CD4-positive, alpha-beta memory T cell (primary cell): ENCODE measurements at places on chromosomes 5 and 9.

GRCh38 chr5:79229357-79230174 is 6.4 kb upstream of the JMY start:
- DNase-seq: peak; percentile 72

- DNase-seq: no peak
Observed at GRCh38 chr5:29304545-29304944, 1888.9 kb upstream of the CDH6 start.

- DNase-seq: no peak
Observed at GRCh38 chr5:112649882-112650281, 87.8 kb upstream of the APC start.

DNA sequence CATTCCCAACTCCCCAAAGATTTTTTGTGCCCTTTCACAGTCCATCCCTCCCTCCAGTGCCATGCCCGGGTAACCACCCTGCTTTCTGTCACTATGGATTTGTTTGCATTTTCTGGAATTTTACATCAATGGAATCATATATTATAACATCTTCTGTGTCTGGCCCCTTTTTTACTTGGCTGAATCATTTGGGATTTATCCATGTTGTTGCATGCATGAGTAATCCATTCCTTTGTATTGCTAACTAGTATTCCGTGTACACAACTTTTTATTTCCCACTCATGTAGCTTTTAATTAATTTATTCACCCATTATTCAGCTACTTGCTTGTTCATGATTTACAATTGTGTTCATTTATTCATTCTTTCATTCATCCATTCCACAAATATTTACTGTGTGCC is 94.1 kb downstream of the FGF18 start:
- no peak for DNase-seq

DNA sequence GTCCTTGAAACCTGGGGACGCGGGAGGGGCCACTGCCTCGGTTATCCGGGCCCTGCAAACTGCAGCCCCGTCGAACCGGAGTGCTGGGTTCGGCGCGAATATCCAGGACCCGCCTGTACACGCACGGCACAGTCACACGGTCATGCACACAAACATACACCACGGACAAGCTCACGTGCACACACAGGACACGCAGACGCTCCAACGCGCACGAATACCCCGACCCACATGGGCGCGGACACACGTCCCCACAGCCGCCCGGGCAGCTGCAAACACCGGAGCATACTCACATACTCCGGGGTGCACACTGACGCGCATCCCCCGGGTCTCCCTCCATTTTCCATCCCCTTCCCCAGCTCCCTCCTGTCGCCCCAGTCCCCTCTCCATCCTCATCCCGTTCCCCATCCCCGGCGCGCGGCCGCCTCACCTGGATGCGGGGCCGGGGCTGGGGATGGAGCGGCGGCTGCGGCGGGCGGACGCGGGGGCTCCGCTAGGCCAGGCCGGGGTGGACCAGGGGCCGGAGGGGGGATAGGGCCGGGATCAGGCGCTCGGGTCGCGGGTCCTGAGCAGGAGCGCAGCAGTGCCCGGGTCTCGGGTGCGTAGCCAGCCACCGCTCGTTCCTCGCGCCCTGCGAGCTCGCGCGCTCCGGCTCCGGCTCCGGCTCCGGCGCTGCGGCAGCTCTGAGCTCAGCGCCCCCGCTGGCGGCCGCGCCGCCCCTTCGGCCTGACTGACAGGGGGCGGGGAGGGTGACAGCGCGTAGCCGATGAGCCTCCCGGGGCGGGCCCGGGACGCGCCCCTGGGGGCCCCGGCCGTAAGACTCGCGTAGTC is at the start of the genes EIF4E1B and SNCB:
EIF4E1B (plus strand) TSS at position 823 of the 828 bp plus-strand sequence. CDS start 12,113 bp downstream, outside the sequence.
SNCB (minus strand) TSS at position 682 of the 828 bp plus-strand sequence. CDS start 880 bp downstream, outside the sequence.
- no peak for DNase-seq

GRCh38 chr5:110442856-110443255 is 283.6 kb downstream of the TMEM232 start:
- DNase-seq: no peak

- DNase-seq: no peak
Observed at GRCh38 chr5:96114736-96115135, 153.1 kb upstream of the ELL2 start.

DNA sequence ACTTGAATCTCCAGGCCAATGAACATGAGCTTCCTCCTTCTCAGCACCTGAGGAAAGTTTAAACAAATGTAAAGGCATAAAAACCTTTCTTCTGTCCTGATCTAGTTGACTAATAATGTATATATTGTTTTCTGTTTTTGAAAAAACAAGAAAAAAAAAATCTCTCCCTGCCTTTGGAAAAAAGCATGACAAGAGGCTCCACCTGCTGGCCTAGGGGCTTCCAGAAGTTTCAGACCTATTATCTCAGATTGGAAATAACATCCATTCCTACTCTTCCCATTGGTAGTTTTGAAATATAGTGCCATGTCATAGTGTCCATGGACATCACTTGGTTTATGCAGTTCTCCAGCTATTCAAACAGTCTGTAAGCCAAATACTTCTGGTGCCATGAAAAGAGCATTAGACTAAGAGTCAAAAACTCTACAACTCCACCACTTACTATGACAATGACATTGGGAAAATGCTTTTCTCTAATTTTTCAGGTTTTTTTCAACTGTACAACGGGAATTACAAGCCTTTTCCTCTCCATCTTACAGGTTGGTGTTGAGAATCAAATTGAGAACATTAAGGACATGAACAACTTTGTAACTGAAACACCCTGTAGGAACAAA is 409.6 kb upstream of the MPDZ start:
- DNase-seq: no peak

DNA sequence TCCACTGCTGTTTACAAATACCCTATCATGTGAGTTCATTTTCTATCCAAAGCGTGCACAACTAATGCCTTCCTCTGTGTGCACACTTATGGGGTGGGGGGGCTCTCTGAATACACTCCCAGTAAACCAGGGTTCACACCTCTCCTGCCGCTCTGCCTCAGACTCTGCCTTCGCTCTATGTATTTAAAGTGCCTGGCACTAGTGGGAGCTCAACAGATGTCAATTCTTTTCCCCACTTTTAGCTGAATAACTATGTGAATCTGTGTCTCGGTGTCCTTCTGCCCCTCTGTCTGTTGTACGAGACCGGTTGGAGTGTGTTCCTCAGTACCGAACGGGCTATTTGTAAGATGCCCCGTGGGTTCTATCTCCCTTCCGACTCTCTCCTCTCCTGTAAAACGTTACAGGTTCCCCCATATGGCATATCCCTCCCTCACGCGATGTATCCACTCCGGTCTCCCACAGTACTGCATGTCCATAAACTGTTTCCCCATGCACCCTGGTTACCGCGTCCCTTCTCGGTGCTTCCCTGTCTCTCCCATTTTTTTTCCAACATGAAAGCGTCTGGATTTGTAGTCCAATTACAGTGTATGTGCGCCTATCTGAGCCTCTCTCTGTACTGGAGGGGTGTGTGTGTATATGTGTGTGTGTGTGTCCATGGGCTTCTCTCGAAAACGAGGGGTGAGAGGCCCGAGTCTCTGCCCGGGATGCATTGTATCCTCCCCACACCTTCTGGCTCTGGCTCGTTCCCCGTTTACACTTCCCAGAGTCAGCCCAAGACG is 1.6 kb downstream of the ELL2 start:
- no peak for DNase-seq

GRCh38 chr5:107548477-107548876 is 122.3 kb downstream of the EFNA5 start:
- DNase-seq: no peak

GRCh38 chr5:180253036-180253824 is 38.7 kb downstream of the MAPK9 start:
- DNase-seq: no peak

- DNase-seq: no peak
Observed at GRCh38 chr9:78438211-78438610, 141.3 kb downstream of the PSAT1 start.

GRCh38 chr5:104172976-104173375 is 610.4 kb upstream of the NUDT12 start:
- DNase-seq: no peak

- DNase-seq: no peak
Observed at GRCh38 chr9:109487247-109487646, 10.9 kb downstream of the PTPN3 start.

DNA sequence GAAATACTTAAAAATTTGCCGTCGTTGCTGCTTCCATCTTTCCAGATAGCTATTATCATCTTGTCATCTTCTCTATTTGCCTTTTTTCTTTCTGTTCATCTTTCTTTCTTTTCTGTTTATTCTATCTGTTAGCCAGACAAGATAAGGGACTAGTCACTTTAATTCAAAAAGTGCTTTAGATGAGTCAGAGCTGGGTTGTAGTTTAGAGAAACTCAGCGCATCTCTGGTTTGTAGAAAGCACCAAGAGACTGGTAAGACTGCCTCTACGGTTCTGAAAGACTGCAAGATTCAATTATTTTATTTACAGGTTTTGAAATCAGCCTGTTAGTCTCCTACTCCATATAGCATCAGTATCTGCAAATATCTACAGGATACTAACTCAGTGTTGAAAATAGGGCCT is 562.8 kb upstream of the RIOK2 start:
- DNase-seq: no peak

- DNase-seq: no peak
Observed at GRCh38 chr5:160469156-160470144, 47.8 kb downstream of the PTTG1 start.

GRCh38 chr5:8585230-8586018 is 716.5 kb downstream of the MTRR start:
- DNase-seq: no peak

DNA sequence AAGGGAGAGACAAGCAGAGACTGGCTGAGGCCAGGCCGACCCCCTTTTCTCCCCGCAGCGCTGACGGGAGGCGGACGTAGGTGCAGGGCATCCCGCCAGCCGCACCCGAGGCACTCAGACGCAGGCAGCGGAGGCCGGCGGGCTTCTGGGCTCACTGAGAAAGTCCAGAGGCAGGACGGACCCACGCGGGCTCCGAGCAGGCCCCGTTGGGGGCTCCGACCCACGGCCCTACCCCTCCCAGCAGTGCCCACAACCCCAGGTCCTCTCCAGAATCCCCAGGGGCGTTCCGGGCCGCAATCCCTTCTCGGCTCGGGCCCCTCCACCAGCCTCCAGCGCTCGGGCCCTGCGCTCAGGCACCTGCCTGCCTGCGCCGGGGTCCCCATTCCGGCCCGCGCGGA is 543 bp downstream of the MTMR12 start:
- no peak for DNase-seq

DNA sequence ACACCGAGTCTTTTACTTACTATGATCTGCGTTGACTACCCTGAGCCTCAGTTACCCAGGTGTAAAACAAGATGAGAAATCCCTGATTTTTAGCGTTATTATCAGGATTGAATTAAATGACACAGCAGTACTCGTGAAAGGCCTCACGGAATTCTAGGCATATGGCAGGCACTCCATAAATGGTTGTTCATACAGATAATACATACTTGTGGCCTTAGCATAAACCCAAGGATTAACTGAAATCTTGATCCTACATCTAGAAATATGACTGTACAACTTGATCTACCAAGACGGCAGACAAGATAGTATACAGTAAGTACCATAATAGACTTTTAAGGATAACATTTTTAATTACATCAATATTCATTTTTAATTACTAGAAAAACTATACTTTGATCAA is 409.8 kb downstream of the BNC2 start:
- no peak for DNase-seq

- no peak for DNase-seq
Observed at GRCh38 chr5:84059672-84060071, 325.0 kb downstream of the EDIL3 start.

DNA sequence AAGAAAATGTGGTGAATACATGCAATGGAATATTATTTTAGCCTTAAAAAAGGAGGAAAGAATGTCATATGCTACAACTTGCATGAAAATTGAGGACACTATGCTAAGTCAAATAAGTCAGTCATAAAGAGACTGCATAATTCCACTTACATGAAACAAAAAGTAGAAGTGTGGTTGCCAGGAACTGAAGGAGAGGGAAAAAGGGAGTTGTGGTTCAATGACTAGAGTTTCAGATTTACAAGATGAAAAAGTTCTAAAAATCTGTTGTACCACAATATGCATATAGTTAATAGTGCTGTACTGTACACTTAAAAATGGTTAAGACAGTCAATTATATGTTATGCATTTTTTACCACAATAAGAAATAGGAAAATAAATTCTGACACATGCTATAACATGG is 95.4 kb downstream of the SLC44A1 start:
- DNase-seq: no peak

DNA sequence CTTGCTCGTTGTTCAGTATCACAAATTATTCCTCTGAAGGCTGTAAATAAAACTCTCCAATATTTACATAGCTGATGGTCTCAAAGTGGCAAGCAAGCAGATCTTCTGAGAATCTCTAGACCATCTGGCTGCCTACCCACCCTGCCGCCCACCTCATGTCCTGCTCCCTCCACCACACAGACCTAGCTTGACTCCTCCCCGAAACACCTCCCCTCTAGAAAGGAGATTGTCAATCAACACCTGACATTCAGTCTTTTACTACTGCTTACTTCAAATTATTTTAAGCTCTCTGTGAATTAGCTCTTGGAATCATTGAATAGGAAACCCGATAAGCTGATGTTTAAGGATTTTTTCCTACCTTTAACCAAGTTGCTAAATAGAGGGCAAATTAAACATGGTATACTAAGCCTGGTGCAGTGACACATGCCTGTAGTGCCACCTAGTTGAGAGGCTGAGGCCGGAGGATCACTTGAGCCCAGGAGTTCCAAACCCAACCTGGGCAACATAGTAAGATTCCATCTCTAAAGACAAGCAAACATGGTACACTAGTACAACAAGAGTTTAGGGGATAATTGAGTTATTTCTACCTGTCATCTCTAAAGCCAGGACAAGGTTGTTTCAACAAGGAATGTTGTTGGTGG is 10.9 kb upstream of the SOWAHA start:
- DNase-seq: no peak

DNA sequence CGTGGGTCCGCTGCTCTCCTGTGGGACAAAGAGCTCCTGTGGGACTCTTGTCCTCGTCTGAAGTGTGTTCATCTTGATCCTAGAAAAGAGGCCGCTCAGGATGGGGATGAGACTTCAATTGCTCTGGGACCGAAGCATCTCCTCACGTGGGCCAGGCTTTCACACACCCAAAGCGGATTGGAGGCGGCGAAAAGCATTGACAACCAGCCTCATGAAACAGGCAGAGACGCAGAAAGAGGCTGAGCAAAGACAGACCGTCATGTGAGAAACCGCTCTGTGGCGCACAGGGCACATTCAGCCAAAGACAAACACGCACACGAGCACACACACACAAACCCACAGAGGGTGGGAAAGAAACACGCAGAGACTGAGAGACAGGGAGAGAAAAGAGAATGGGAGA is 479.5 kb downstream of the SPATA31A7 start:
- DNase-seq: no peak

DNA sequence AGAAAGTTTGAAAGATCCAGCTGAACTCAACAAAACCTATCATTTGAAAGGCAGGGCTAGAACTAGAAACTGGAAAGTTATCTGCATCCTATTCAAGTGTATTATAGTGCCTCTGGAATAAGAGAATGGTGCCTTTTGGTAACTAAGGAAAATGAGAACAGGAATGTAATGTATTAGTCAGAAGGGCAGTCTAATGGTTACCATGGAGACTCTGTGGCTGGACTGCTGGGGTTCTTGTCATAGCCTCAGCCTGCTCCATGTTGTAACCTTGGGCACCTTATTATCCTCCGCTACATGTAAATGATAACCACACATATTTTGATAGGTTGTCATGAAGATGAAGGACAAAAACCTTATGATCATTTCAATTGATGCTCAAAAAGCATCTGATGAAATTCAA is 24.6 kb upstream of the IFNB1 start:
- DNase-seq: no peak
